GM19239 (cell line): ENCODE measurements at places on chromosomes 16 and 17.

- DNase-seq, result no peak
Observed at GRCh38 chr17:63447471-63448009, 1.4 kb upstream of the CYB561 start.

DNA sequence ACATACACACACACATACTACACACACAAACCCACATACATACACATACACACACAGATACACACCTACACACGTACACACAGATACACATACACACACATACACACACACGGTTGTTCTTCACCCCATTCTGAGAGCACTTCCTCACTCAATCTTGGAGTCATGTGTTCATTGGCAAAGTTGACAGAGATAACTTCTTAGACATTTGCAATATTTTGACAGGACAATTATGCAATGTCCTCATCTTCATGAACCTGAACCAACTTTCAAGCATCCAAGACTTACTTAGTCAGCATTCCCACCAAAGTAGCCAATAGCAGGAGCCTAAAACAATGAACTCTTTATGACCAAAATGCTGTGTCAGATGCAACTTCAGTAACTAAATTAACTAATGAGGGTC is 77.1 kb upstream of the DNAH17 start:
- DNase-seq, result no peak

DNA sequence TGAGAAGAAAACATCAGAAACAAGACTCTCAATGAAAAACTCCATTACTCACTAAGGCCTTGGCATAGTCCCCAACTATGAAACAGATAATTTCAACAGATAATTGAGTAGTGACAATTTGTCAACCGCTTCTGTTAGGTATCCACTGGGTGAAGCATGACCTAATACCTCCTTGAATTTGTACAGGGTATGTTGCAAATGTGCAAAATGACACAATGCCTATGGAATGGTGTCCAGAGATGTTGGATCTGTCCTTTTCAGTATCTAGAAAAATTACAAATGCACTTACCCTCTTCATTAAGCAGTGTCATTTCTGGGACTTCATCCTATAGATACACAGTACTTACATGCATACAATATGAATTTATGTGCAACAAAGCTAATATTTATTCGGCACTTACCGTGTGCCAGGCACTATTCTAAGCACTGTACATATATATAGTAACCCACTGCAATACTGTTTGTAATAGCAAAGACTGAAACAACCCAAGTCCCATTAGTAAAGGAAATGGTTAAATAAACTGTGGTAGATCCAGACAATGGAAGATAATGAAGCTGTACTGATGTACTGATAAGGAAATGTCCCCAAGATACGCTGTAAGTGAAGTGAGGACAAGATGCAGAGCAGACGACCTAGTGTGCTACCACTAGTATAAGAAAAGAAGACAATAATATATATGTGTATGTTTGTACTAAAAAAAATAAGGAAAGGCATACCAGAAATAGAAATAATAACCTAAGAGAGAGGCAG is 21.4 kb upstream of the SLC6A4 start:
- DNase-seq, result no peak

GRCh38 chr17:4908711-4909496 is 6.0 kb upstream of the CHRNE start:
- peak; percentile 75 for DNase-seq

- DNase-seq, result peak; percentile 68
Observed at GRCh38 chr16:324451-325334, 27.8 kb downstream of the AXIN1 start.

DNA sequence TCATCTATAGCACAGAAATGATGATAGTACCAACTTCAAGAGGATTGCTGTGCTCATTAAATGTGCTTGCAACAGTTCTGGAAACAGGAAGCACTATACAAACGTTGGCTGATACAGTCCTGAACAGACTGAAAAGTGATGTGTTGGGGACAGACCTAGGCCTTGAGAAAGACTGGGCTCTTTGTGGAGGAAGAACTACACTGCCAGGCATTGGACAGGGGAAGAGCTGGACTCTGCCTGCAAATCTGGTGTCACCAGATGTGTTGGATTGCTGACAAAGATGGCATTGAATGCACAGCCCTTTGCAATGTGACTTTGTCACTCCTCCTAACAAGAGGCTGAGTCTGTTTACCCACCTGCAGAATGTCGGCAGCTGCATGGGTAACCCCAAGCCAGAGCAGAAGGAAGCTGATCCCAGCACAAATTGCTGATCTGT is 12.4 kb upstream of the ST6GALNAC2 start:
- DNase-seq, result no peak

GRCh38 chr17:8649157-8650118 is 18.9 kb upstream of the MYH10 start:
- no peak for DNase-seq

- DNase-seq, result no peak
Observed at GRCh38 chr17:79562931-79563210, 48.0 kb downstream of the RBFOX3 start.

DNA sequence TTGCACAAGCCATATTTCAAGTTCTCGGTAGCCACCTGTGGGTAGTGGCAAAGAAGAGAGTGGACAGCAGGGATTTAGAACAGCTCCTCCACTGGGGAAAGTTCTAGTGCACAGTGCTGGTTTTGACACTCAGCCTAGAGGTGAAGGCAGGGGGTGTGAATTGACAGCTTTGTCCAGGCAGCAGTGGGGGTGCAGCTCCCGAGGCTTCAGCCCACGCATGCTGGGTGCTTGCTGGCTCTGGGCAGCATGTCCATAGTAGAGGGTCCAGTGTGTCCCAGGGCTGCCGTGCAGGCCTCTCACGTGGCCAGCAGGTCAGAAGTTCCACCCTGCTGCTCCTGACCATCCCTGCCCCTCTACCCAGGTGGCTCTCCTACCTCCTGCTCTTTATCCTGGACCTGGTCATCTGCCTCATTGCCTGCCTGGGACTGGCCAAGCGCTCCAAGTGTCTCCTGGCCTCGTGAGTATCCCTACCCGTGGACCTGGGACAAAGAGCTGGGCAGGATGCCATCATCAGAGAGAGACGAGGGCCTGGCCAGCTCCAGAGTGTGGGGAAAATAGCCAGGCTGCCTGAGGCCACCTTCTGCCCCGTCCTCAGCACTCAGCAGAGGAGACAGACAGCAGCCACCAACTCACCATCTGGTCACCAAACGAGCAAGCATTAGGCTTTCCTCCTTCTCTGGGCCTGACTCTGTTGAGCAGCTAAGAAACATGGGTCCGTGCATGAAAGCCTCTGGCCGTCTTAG is 29.8 kb downstream of the TTYH2 start:
- no peak for DNase-seq

- no peak for DNase-seq
Observed at GRCh38 chr17:40548491-40548981, 16.7 kb downstream of the CCR7 start.

GRCh38 chr17:3009411-3009920 is 53.9 kb downstream of the OR1D5 start:
- no peak for DNase-seq

DNA sequence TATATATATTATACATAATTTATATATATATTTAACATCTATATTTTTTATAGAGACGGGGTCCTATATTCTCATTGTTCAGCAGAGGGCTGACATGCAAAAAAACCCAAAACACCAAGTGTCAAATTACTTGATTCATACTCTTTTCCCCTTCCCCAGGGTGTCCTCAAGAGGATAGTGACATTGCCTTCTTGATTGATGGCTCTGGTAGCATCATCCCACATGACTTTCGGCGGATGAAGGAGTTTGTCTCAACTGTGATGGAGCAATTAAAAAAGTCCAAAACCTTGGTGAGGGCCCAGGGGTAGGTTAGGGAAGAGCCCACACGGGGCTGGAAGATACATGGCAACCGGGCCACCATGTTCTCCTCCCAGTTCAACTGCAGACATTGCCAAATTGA is 11.0 kb downstream of the ITGAM start:
- DNase-seq, result no peak

DNA sequence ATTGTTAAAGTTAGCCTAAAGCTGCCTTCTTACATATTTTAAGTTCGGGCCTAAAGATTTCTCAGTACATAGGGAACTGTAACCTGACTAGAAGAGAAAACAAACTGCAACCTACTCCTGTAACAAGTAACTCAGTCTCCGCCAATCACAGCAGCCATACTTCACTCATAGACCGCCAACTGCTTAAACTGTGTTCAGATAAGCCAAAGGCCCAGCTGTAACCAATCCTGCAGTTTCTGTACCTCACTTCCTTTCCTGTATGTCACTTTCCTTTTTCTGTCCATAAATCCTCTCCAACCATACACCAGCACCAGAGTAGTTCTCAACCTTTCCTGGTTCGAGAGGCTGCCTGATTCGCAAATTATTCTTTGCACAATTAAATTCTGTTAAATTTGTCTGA is 41.5 kb downstream of the GLG1 start:
- no peak for DNase-seq

GRCh38 chr16:19265380-19265930 is 20.1 kb upstream of the CLEC19A start:
- no peak for DNase-seq

DNA sequence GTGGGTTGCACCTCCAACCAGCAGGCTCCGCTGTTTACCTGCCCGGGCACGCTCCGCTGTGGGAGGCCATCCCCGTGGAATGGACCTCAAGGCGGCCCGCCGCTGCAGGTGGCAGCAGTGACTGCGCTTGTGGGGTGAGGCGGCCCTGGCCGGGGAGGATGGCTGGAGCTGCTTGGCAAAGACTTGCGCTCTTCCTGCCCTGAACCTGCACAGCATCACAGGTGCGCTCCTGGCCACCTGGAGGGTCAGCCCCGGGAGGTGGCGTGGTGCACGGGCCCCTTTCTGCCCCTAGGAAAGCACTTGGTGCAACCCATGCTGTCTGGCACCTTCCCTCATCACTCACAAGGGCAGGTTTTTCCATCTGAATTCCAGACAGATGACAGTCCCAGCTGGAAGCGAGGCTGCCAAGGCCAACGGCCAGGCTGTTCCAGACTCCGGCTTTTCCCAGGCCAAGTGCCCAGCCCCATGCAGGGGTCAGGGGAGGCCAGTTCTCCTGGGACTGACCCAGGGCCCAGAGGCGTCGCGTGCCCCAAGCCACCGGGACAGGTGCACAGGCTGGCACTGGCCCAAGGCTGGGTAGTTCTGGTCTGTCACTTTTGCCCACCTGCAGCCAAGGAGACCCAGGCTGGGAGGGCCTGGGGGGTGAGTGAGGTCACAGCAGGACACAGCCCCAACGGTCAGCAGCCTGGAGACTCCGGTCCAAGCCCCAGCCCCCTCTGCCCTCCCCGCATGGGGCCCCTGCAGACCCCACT is 13.3 kb downstream of the UTS2R start:
- DNase-seq, result no peak

DNA sequence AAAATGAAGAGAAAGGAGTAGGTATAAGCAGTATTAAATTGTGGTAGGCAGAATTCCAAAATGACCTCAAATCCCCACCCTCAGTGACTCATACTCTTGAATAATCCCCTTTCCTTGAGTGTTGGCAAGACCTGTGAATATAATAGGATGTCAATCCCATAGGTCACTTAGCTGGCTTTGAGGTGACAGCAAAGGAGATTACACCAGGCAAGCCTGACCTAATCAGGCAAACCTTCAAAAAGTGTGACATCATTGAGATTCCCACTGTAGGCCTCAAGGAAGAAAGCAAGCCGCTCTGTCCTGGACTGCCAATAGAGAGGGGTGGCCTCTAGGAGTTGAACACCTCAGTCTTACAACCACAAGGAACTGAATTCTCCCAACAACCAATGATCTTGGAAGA is 535.2 kb downstream of the RBFOX1 start:
- no peak for DNase-seq

DNA sequence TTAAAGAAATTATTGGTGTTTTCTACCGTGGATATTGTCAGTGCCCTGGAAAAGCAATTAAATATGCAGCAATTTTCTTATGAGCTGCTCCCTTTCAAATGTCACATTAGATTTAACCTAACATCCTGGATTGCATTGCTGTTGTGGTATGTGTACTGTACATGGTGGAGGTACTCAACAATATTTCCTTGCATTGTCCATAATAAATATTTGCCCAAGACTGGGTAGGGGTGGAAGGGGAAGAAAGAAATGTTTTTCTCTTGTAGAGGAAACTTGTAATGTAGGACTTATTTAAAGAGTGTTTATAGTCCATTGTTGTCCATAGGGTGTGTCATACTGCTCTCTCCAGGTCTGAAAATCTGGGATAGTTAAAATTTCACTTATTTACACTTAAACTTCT is 346.2 kb upstream of the TBX2 start:
- DNase-seq, result no peak

- no peak for DNase-seq
Observed at GRCh38 chr17:72397687-72398086, 276.9 kb downstream of the SOX9 start.

GRCh38 chr17:40598619-40599467 is 33.6 kb upstream of the CCR7 start:
- DNase-seq, result no peak

DNA sequence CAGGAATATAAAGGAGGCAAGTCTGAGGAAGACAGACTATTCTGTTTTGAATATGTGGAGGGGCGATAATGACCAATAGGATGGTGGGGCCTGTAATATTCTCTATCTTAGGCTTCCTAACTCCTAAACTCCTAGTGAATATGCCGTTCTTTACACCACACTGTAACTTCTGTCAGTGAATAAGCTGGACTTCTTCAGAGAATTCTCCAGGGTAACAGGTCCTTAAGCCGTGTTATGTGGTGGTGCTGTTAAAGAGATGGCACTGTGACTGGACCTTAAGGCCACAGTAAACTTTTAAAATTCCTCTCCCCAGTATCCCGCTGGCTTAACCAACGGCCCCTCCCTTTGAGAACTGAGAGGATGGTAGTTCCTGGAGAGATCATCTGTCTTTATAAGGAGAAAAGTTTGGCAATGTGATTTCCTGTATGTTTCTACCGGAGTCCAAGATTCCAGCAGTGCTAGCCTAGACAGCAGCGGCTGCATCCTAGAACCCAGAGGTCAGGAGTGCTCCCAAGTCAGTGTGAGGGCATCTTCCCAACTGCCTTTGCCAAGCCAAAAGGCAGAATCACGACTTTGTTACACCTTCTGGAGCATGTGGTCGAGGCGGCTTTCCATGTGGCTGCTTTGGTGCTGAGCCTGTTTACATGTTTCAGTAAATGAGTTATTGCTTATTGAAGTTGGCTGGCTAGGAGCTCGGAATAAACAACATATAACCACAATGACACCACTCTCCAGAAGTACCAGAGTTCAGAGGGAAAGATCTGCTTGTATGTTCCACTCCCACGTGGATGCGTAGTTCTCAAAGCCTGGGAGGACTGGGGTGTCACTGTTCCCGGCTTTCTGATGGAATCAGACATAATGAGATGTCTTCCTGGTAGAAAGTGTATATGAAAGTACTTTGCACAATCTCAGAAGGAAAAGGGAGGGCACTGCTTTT is 41.0 kb downstream of the TUBD1 start:
- DNase-seq, result no peak

GRCh38 chr16:21130811-21131210 is 19.8 kb downstream of the DNAH3 start:
- DNase-seq, result no peak

GRCh38 chr17:7124923-7125322 is 10.3 kb upstream of the ASGR2 start:
- DNase-seq, result no peak

DNA sequence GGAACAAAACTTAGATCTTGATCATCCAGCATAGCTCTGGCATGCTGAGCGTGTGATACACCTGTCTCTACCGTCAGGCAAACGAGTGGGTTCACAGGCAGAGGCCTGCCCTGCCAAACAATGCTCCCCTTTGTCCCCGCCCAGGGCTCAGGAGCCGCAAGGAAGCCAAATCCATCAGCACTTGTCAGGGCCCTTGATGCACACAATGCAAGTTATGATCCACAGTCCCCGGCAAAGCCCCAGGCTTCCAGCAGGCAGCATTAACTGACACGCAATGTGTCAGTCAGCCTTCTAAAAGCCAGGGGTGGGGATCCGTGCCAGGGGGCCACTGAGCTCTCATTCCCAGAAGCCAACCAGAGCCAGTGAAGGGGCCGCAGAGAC is 460.9 kb downstream of the SLC39A11 start:
- no peak for DNase-seq
